ENCODE measurements at places on chromosomes 1 and 21. TPM values are rescaled to one million over a fixed set of nuclear protein-coding genes. Genes with fewer than 3 reads are reported as not detected.

The MAGI3 gene
- total RNA-seq: 3.7 TPM

The AVPR1B gene
- not detected for total RNA-seq

The LINGO4 gene
- 0.13 TPM for total RNA-seq

The ENTREP3 gene
- 47.2 TPM for total RNA-seq

Measured in activated CD8-positive, alpha-beta memory T cell treated with anti-CD3 and anti-CD28 coated beads for 36 hours (primary cell).